Mesangial cell (primary cell): ENCODE measurements at places on chromosomes 12 and 14. TPM values are rescaled to one million over a fixed set of nuclear protein-coding genes. Genes with fewer than 3 reads are reported as not detected.

Gene M6PR
- total RNA-seq, result 77.8 and 100 TPM in 2 replicates

Gene CNTN1
- total RNA-seq, result 2.4 and 2.7 TPM in 2 replicates

Gene ARG2
- 1.5 and 16.1 TPM in 2 replicates for total RNA-seq

Gene GYS2
- not detected in 2 replicates for total RNA-seq
